AML-193 (cell line): ENCODE measurements at places on chromosomes 6 and 20.

- DNase-seq, result no peak
Observed at GRCh38 chr20:2771631-2772080, 28.8 kb downstream of the CPXM1 start.

GRCh38 chr6:36651659-36652379 lies 26.7 kb upstream of the CDKN1A start:
- no peak for DNase-seq

- no peak for DNase-seq
Observed at GRCh38 chr6:125099211-125100073, 54.1 kb upstream of the TPD52L1 start.

DNA sequence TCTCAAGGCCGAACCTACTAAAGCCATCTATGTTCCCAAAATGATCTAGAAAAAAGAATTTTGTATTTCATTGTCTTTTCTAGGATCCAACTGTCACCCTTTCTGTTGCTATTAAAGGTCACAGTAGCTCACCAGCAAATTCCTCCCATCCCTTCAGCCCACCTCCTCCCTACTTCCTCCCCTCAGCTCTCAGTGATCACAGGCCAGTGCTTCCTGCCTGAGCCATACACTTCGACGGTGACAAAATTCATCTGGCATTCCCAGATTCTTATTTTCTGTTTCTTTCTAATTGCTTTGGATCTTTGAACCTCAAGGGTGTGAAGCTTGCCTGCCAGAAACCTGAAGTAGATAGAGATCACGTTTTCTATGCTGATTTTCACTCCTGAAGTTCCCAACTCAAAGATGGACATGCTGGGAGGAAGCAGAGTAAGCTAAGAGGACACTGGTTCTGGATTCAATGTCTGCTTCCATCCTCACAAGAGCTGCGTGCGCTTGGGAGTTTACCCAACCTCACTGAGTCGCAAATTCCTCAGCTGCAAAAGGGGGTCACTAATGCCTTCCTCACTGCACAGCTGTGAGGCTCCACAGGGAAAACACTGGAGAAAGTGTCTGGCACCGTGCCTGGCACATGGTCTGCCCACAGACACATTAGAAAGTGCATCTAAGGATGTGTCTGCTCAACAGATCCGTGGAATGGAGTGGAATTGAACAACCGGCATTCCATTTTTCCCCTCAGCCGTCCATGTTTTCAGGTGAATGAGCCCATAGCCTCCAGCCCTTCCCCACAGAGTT lies 34.5 kb downstream of the MDGA1 start:
- no peak for DNase-seq

DNA sequence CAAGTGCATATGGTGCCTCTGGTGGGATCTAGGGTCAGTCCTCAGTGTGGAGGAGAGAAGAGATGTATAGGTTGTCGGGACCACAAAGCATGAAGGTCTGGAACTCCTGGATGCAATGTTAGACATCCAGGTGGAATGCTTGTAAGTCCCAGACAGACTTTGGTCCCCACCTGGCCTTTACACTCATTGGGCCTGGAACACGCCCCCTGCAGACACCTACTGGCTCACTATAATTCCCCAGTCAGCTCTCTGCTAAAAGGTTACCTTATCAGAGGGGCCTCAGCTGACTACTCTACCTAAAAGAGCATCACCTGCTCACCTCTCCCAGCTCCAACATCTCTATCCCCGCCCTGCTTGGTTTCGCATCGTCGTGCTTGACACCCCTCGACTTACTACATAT lies 41.7 kb upstream of the SIRPA start:
- DNase-seq, result no peak

- DNase-seq, result no peak
Observed at GRCh38 chr20:44695295-44695673, 19.9 kb upstream of the CCN5 start.

DNA sequence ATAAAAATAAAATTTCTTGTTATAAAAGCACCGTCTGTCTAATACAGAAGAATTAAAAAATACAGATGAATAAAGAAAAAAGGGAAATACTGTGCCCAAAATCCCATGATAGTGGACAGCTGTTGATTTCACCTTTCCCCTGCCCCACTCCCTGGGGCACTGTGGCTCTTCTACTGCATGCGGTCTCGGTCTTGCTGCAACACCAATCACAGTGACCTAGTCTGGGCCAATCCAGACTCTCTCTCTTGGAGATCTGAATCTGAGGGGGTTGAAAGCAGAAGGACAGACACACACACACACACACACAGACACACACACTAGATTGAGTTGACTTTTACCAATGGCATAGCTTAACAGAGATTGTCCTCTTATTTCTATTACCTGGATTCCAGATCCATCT lies 70.5 kb upstream of the FYN start:
- DNase-seq, result no peak

DNA sequence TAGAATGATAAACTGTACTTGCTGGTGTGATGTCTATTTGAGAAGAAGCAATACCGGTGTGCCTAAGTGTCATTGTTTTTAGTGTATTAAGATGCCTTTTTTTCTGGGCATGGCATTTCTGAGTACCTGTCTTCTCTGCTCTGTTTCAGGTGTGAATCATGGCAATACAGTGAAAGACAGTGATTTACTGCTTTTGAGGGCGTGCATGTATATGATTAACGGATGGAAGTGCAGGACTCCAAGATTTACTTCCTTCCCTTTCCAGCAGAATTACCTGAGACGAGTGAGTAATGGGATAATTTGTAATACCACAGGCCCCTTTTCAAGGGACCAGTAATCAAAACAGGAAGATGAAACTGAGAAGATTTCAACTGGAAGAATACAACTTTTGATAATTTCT lies 315.8 kb downstream of the SOX4 start:
- DNase-seq, result no peak

DNA sequence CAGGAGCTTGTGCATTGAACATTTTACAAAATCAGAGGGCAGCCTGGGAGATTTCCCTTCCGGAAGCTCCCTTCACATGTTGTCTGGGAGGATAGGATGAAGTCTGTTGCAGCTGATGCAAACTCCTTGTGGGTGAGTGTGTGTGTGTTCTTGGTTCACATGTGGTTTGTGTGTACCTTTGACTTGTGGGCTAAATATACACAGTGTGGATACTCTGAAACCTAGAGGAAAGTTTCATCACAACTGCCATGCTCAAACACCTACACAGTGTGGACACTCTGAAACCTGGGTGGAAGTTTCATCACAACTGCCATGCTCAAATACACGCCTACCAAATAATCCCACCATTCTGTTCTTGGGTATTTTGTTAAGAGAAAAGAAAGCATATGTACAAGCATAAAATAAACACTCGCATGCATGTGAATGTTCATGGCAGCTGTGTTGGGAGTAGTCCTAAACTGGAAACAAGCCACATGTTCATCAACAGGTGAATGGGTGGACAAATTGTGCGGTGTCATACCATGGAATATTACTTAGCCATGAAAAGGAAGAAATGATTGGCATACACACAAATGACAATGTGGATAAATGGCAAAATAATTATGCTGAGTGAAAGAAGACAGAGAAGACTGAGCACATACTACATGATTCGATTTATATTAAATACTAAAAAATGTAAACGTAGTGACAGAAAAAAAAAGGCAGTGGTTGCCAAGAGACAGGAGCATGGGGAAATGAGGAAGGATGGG lies 1.8 kb downstream of the SCP2D1 start:
- no peak for DNase-seq

- DNase-seq, result no peak
Observed at GRCh38 chr6:136405420-136406029, 115.9 kb upstream of the BCLAF1 start.

DNA sequence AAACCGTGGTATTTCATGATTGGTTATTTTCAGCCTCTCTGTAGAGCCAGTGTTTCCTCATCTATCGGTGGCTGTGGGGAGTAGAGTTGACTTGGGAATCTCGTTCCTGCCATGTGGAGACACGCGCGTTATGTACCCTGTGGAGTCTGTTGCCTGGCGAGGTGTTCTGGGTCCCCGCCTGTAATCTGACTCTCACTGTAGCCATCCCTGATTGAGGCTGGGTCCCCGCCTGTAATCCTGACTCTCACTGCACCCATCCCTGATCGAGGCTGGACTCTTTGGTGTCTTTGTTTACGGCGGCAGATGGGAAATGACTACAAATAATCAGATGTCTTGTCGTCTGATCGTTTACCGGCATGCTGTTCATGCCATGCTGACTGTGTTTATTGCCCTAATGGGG lies 153.9 kb downstream of the DTNBP1 start:
- no peak for DNase-seq

DNA sequence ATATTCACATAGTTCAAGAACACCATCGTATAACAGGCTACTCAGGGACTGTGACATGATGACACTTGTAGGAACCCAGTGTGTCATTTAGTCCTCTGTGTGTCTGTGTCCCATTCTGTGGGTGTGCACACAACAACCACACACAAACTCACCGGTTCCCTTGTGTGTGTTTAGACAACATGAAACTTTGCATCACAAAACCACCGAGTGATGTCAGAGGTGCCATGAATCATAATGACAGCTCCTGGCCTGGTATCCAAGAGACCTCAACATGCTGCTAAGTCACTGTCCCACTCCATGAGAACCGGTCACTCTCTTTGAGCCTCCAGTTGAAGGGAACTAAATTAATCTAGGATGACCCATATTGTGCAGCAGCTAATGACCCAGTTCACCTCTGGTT lies 421.3 kb downstream of the PREX1 start:
- no peak for DNase-seq

GRCh38 chr20:63826753-63827152 lies 4.3 kb downstream of the ZBTB46 start:
- DNase-seq, result no peak

- DNase-seq, result no peak
Observed at GRCh38 chr6:53767941-53768340, 26.9 kb upstream of the LRRC1 start.

DNA sequence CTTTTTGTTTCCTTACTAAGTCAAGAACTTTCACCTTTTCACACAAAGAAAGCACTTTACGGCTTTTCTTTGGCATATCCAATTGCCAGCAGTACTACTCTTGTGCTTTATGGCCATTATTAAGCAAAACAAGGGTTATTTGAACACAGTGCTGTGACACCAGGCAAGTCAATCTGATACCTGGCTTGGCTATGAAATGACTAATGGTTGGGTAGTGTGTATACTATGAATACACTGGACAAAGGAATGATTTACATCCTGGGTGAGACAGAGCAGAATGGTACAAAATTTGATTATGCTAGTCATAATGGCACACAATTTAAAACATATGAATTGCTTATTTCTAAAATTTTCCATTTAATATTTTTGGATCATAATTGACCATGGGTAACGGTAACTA lies 22.1 kb upstream of the ADGRF1 start:
- no peak for DNase-seq
